Calu3 (cell line): ENCODE measurements at places on chromosomes 12 and 14. TPM values are rescaled to one million over a fixed set of nuclear protein-coding genes. Genes with fewer than 3 reads are reported as not detected.

The NCKAP5L gene
- 10.0 and 11.8 TPM in 2 replicates for total RNA-seq

The P2RX7 gene
- not detected in 2 replicates for total RNA-seq

The SERPINA12 gene
- total RNA-seq: not detected in 2 replicates

The ATXN7L3B gene
- 50.6 and 59.7 TPM in 2 replicates for total RNA-seq

The TSPAN9 gene
- 6.0 and 8.5 TPM in 2 replicates for total RNA-seq

The BIN2 gene
- total RNA-seq: not detected in 2 replicates

The GPR65 gene
- 0.09 and 0.12 TPM in 2 replicates for total RNA-seq

The RFX4 gene
- total RNA-seq: 0.27 TPM in 1 of 2 replicates, not detected in the other

The ENDOU gene
- total RNA-seq: 0.42 TPM in 1 of 2 replicates, not detected in the other
